ENCODE measurements at places on chromosomes 13 and 19. TPM values are rescaled to one million over a fixed set of nuclear protein-coding genes. Genes with fewer than 3 reads are reported as not detected.

- DNase-seq: no peak
These were observed 1.7 kb downstream of the MYO1F start for GRCh38 chr19:8575467-8575997.

GRCh38 chr19:14786421-14786851 is 8.1 kb upstream of the ADGRE2 start:
- peak; percentile 63 for DNase-seq

DNA sequence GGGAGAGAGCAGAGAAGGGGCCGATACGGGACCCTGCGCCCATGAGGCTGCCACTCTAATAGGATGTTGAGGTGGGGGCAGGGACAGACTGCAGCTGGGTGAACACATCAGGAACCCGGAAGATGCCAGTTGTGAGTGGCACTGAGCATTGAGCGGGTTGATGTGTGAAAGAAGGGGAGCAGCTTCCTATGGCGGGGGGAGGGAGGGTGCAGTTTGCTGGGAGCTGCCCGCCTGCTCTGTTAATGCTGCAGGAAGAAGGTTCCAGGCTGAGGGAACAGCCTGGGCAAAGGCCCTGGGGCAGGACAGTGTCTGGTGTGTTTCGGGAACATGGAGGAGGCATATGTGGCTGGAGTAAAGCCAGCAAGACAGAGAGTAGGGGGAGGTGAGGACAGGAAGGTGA is 29.8 kb downstream of the DNM2 start:
- no peak for DNase-seq

- no peak for DNase-seq
These were observed 1063.8 kb downstream of the EFNB2 start for GRCh38 chr13:105471673-105472072.

Gene HAUS5
- 9.1 TPM for total RNA-seq
